ENCODE measurements at places on chromosomes 2 and 18. TPM values are rescaled to one million over a fixed set of nuclear protein-coding genes. Genes with fewer than 3 reads are reported as not detected.

Gene ZSWIM2
- polyA plus RNA-seq: 0.86 TPM

Gene SETBP1
- 13.7 TPM for polyA plus RNA-seq

Gene BMP10
- polyA plus RNA-seq: not detected

Gene COBLL1
- polyA plus RNA-seq: not detected

Gene ZNF804A
- polyA plus RNA-seq: 2.9 TPM

Gene TSPYL6
- not detected for polyA plus RNA-seq

Gene PELI1
- polyA plus RNA-seq: 34.9 TPM

Gene TIMM21
- 59.2 TPM for polyA plus RNA-seq

Gene DHRS9
- not detected for polyA plus RNA-seq

Gene SH2D6
- polyA plus RNA-seq: not detected

Gene KANSL1L
- 27.6 TPM for polyA plus RNA-seq

Gene EMILIN1
- polyA plus RNA-seq: 1.3 TPM

Gene COA5
- polyA plus RNA-seq: 165 TPM

Gene MREG
- 5.8 TPM for polyA plus RNA-seq

Gene MEP1B
- polyA plus RNA-seq: not detected

Gene MC2R
- not detected for polyA plus RNA-seq

Gene IL36A
- not detected for polyA plus RNA-seq

Gene SLC35F5
- polyA plus RNA-seq: 56.2 TPM

Gene CFAP65
- polyA plus RNA-seq: 1.7 TPM

Gene C2orf80
- polyA plus RNA-seq: 71.5 TPM

Gene LAPTM4A
- 81.7 TPM for polyA plus RNA-seq

Gene CRYBA2
- polyA plus RNA-seq: not detected

Gene GKN1
- polyA plus RNA-seq: not detected

Gene EHD3
- polyA plus RNA-seq: 3.5 TPM

Gene CD302
- not detected for polyA plus RNA-seq

Gene KANSL3
- polyA plus RNA-seq: 42.5 TPM

All from neural cell (in vitro differentiated cells).